ENCODE measurements at places on chromosomes 6 and 20.
A peak's percentile ranks its signal among the peaks of the same experiment; 100 is the strongest.

DNA sequence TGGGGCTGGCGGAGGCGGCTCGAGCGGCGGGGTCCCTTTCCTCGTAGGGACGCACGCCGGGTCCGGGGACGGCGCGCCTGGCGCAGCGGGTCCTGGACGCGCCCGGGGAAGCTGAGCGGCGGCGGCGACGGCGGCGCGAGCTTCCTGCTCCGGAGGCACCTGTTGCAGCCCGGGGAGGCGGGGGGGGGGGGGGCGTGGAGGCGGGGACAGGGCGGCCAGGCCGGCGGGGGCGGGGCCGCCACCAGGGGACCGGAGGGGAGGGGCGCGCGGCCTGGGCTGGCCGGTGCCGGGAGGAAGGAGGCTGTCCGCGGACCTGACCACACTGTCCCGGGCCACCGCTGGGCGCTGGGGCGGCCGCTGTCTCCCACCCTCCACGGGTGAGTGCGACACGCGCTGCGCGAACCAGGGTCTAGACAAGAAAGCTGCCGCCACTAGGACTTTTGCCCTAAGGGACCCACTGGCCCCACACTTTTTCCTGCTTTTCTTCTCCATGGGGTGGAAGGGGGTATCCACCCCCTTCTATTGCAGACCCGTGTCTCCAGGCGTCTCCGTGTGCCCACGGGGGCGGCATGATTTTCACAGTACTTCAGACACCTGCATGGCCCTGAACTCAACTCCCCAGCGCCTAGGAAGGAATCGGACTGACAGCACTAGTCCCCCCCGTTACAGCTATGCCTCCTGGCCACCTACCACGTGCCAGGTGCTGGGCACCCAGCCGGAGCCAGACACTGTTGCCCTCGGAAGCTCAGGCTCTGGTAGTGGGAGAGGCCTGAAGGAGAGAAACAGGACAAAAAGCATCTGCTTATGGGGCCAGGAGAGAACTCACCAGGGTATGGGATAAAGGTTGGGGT, at the start of gene NFATC2:
Gene NFATC2 (minus strand): TSS at position 149 of the 851 bp plus-strand sequence. CDS start 220 bp downstream, outside the sequence.
- H3K27me3 ChIP-seq: peaks cover 28% of the 10 kb centered on the region
- peak; percentile 78 for DNase-seq
- peak within 1 kb of the TSS; percentile 36 for H3K4me3 ChIP-seq
- no peaks in the 10 kb centered on the region for H3K36me3 ChIP-seq
- peak within 1 kb of the TSS; percentile 89 for H3K27ac ChIP-seq

DNA sequence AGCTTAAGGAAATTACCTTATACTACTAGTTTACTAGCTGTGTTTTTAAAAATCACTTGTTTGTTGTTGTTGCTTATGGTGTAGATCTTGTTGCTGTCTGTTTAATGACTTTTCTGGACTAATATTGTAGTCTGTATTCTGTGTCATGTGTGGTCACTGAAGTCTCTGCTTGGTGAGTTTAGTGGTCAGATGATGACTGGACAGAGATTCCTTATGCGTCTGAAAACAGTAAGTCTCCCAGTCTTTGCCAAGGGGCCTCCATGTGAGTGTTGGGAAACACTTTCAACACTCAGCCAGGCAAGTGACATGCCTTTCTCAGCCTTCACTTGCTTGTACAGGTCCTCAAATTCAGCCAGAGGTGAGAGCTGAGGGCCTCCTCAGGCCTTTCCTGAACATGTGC, 256.9 kb upstream of the RNF24 start:
- H3K4me1 ChIP-seq: no peaks in the 10 kb centered on the region
- H3K27me3 ChIP-seq: no peaks in the 10 kb centered on the region
- no peak overlapping the region for H3K27ac ChIP-seq
- H3K4me3 ChIP-seq: no peak overlapping the region
- H3K36me3 ChIP-seq: no peaks in the 10 kb centered on the region
- DNase-seq: no peak

- DNase-seq: no peak
- no peaks in the 10 kb centered on the region for H3K27me3 ChIP-seq
- no peaks in the 10 kb centered on the region for H3K36me3 ChIP-seq
- H3K27ac ChIP-seq: no peak overlapping the region
- H3K4me3 ChIP-seq: no peak overlapping the region
Measured at GRCh38 chr6:43779852-43780236, 9.8 kb downstream of the VEGFA start.

DNA sequence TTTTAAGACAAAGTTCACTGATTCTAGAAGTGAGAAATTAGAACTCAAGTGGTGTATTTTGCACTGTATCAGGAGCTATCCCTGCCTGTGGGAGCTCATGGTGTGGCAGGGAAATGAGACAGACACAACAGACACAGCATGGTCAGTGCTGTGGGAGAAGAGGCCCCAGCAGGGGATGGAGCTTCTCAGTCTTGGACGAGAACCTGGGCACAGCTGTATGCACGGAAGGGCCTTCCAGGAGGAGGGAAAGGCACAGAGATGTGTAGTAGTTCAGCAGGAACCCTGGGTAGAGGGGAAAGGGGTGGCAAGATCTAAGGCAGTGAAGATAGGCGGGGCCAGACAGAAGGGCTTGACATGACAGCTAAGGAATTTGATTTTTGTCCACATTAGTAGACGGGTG, 48.8 kb upstream of the KIF25 start:
- H3K27ac ChIP-seq: no peak overlapping the region
- H3K4me1 ChIP-seq: no peaks in the 10 kb centered on the region
- H3K36me3 ChIP-seq: no peaks in the 10 kb centered on the region
- H3K27me3 ChIP-seq: no peaks in the 10 kb centered on the region

DNA sequence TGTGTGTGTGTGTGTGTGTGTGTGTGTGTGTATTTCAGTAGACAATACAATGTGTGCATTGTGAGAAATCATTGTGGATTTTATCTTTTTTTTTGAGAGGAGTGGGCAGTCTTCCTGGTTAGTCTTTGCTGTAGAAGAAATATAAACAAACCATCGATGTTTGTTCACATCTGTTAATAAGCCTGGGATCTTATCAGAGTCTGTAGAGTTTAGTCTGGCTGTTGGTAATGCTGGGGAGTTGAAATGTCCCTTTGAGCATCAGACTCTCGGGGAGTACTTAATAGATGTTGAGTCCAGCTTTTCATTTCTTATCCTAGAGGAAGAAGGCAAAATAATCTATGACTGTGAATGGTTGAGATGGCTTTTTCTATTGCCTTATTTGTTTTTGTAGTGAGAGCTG, 96.6 kb upstream of the SUPT3H start:
- no peak overlapping the region for H3K4me3 ChIP-seq
- H3K27me3 ChIP-seq: no peaks in the 10 kb centered on the region
- H3K36me3 ChIP-seq: no peaks in the 10 kb centered on the region
- H3K4me1 ChIP-seq: peaks cover 25% of the 10 kb centered on the region
- DNase-seq: no peak
- H3K27ac ChIP-seq: no peak overlapping the region

All from hepatocyte (in vitro differentiated cells).